ENCODE measurements at places on chromosomes 11 and 22.
A peak's percentile ranks its signal among the peaks of the same experiment; 100 is the strongest.

GRCh38 chr11:12276831-12277475 is 100.4 kb upstream of the PARVA start:
- DNase-seq, result no peak

DNA sequence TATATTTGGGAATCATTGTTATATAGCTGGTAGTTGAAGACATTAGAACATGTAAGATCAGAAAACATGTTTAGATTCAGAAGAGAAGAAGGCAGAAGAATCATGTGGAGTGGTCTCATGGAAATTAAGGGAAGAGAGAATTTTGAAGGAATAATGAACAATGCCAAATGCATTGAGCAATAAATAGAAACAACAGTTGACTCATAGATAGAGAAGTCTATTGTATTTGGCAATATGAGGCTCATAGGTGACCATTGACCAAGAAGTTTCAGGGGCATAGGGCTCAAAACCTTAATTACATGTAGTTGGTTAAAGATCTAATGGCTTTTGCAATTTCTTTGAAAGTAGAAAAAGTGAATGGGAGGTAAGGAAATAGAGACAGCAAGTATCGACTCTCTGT is 123.9 kb downstream of the PAX6 start:
- DNase-seq, result no peak

GRCh38 chr11:122105044-122105758 is 10.8 kb downstream of the BLID start:
- no peak for DNase-seq

DNA sequence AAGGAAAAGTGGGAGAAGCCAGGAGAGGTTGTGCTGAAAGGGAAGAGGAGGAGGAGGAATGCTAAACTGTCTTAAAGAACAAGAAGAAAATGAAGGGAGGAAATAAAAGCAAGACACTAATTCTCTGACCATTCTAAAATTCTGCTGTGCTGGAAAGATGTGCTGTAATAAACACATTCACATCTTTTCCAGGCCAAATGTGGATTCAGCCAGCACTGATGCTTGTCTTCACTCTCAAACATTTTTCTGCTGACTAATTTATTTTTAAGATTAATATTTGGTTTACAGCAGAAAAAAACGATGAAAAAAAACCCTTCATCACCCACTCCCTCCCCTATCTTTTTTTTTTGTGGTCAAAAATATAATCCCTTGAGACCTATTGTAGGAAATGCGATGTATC is 223.6 kb downstream of the SWAP70 start:
- DNase-seq, result no peak

GRCh38 chr11:14645015-14645912 is 1.7 kb downstream of the PDE3B start:
- peak; percentile 6 for DNase-seq

GRCh38 chr11:125093502-125093901 is 17.9 kb downstream of the TMEM218 start:
- no peak for DNase-seq

DNA sequence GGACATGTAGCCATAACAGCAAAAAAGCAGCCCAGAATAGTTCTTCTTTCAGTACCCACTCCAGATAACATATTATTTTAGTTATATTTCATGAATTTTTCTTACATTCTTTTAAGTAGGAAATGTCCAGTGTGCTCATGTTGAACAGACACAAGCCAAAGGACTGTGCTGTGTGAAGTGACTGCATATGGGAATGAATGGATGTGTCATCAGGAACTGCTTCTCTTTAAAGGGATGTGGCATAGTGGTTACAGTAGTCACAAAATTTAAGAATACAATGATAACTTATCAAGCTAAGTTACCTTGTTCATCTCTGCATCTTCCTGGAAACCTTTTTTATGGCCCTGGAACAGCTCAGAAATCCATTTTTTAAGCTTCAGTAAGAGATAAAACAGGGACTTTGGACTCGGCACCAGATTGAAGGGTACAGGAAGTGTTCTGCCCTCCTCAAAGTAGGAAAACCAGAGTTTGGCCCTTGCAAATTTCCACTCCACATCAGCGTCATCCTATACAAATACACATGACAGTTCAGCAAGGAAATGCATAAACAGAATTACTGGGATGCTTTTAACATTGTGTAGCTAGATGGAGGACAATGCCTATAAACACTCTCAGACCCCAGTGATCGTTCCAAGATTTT is 112.8 kb downstream of the TRPC6 start:
- no peak for DNase-seq

DNA sequence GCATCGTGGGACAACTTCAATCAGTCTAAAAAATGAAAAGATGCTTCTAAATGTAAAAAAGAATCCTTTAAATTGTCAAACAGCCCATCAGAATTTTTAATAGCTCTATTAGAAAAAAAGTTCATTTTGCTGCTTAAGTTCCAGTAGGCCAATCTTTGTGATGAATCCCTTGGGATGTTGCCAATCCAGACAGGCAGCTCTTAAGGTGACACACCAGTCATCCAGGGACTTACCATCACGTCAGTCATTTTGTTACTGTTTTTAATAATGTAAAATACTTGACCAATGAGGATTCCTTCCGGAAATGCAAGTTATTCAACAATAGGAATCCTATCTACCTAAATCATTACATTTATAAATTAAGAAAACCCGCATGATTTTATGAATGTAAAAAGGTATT is 47.8 kb upstream of the TMEM45B start:
- no peak for DNase-seq

- no peak for DNase-seq
Measured at GRCh38 chr11:70568035-70568813, 169.9 kb downstream of the CTTN start.

DNA sequence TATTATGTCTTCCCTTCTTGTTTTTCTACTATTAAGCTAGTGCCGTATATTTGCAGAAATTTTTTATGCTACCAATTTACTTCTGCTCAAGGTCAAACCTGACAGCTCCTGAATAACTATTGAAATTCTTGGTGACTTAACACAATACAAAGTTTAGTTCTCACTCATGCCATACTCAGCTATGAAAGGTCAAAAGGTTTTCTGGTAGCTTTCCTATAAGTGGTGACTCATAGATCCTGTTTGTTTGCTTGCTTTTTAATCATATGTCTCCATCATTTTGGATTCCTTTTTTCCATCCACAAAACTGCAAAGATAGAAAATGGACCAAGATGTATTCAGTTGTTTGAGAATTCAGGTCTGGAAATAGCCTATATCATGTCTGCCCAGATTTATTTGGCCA is 855.8 kb upstream of the LRRC4C start:
- DNase-seq, result no peak

GRCh38 chr11:10694486-10695239 is 1.1 kb upstream of the IRAG1 start:
- no peak for DNase-seq

GRCh38 chr11:23138761-23139160 is 278.5 kb upstream of the CCDC179 start:
- no peak for DNase-seq
